ENCODE measurements at places on chromosomes 12 and 14.

GRCh38 chr12:111169032-111169431, 199.9 kb downstream of the PHETA1 start:
- no peak for DNase-seq

DNA sequence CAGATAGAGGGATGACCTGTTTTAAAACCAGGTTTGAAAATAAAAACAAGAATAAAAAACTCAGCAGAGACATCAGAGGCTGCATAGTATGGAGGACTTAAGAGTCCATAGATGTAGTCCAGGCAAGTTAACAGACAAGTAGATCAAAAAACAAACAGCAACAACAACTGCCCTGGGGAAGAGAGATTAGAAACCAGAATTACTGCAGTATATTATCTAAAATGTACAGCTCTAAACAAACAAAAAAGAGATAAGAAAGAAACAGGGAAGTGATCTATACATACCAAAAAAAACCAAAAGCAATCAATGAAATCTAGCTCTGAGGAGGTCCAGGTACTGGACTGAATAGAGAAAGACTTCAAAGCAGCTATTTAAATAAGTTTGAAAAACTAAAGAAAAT, 48.8 kb downstream of the ACSM4 start:
- DNase-seq, result no peak

DNA sequence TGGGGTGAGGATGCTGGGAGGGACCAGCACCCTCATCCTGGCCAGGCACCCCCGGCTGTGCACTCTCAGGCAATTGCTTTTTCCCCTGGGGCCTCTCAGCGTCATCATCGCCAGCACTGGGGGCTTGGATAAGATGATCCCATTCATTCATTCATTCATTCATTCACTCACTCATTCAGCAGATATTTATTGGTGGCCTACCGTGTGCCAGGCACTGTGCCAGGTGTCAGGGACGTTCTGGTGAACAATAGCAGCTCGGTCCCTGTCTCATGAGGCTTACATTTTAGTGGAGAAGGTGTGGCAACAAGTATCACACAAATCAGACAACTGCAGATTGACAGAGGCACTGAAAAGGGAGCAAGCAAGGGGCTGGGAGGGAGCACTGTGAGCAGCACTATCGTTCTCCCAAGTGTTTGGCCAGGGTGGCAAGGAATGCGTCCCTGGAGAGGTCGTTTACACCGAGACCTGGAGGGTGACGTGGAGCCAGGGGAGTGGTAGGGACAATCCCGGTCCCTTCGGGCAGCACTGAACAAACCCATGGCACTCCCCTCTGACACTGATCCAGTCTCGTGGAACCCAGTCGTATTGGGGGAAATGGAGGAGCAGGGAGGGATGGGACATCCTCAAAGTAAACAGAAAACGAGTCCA, 124.1 kb downstream of the PAPOLA start:
- DNase-seq, result no peak

DNA sequence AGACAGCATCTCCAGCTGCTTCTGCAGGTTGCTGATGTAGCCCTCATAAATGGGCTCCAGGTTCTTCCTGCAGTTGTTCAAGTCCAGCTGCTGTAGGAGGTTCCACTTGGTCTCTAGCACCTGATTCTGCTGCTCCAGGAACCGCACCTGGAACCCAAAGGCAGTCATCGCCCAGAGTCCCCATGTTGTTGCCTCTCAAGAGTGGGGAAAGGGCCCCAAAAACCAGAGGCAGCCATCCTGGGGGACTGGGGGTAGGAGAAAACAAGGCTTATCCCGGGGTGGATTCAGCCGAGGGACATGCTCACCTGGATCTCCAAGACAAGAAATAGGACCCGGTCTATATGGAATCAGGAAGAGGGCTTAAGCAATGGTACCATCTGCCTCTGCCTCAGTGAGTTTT, 2.3 kb downstream of the KRT72 start:
- DNase-seq, result no peak

GRCh38 chr12:52698651-52699340, 4.5 kb downstream of the KRT77 start:
- DNase-seq, result no peak

DNA sequence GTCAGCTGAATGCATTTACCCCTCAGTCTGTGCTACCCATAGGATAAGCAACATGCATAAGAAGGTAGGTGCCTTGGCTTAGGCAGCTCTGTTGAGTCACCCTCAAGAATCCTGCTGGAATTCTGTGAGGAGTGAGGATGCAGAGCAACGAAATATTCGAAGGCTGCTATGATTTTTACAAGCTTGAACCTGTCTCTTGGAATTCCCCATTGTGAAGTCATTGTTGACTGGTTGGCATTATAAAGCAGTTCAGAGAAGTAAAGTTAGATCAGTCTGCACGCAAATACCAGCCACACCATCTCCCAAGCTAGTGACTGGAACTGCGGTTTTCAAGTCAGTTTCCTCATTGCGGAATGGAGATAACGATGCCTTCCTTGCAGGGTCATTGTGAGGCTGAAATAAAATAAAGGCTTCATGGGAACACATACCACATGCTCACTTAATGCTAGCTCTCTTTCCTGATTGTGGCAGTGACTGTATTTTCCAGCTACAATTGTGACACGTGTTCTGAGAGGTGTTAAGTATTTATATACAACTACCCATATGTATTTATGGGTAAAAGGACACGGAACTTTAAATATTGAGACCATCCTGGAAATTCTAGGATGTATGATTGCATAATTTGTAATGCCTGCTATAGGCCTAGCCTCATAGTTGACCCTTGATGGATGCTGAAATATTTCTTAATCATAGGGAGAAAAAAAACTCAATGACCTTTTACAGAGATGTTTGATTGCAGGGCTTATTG, 96.7 kb downstream of the ETV6 start:
- peak; percentile 51 for DNase-seq

- DNase-seq, result no peak
Measured at GRCh38 chr14:66038618-66039017, 447.6 kb upstream of the CCDC196 start.

DNA sequence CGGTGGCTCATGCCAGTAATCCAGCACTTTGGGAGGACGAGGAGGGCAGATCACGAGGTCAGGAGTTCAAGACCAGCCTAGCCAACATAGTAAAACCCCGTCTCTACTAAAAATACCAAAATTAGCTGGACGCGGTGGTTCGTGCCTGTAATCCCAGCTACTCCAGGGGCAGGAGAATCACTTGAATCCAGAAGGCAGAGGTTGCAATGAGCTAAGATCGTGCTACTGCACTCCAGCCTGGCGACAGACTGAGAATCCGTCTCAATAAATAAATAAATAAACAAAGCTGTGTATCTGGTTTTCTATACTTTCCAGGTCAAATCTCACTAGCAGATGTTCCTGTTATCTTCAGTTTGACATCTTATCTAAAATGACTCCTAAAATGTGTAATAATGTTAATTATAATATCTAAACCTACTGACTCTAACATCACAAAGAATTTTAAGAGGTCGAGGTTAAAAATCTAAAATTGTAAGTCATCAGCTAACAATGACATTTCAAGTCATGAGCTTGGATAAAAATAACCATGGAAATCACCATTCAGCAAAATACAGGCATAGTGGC, 2.4 kb upstream of the SRP54 start:
- no peak for DNase-seq

GRCh38 chr14:69325646-69326265, 65.8 kb downstream of the GALNT16 start:
- no peak for DNase-seq

GRCh38 chr12:5068126-5068525, 24.4 kb downstream of the KCNA5 start:
- DNase-seq, result no peak

DNA sequence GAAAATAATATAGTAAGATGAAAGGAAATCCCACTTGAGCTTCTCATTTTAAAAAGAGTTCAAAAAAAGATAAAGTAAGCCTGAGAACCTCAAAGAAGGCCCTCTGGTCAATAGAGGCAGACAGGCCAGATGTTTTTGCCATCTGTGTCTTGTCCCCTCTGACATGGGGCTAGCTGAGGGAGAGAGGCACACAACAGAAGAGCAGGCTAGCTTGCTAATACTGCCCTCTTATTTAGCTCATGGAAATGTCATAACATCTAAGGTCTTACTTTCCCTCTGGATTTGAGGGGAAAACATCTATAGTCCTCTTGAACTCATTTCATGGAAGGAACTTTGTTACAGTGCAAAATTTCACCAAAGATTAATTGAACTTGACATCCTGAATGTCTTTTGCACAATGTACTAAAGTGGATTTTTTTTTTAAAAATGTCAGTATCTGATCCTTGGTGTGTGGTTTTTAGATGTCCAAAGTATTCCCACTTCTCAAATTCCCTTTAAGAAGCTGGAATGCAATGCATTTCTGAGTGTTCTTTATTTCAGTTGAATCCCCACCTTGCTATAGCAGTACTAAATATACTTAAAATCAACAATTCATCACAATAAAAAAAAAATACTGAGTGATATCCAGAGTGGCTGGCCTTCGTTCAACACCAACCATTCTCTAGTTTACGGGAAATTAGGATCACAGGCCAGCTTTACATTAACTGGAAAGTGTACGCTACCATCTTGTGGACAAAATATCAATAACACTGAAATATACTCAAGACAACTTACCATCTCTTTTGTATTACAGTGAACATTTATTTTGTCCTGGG, 176.7 kb downstream of the PAH start:
- peak; percentile 9 for DNase-seq

- peak; percentile 91 for DNase-seq
Measured at GRCh38 chr14:75487155-75487671, 35.1 kb upstream of the BATF start.

- DNase-seq, result no peak
Measured at GRCh38 chr14:23481362-23481970, 12.0 kb downstream of the NGDN start.

GRCh38 chr14:77761205-77761931, 412 bp upstream of the SNW1 start:
- peak; percentile 19 for DNase-seq

GRCh38 chr14:90968025-90968424, 92.4 kb downstream of the RPS6KA5 start:
- DNase-seq, result no peak

DNA sequence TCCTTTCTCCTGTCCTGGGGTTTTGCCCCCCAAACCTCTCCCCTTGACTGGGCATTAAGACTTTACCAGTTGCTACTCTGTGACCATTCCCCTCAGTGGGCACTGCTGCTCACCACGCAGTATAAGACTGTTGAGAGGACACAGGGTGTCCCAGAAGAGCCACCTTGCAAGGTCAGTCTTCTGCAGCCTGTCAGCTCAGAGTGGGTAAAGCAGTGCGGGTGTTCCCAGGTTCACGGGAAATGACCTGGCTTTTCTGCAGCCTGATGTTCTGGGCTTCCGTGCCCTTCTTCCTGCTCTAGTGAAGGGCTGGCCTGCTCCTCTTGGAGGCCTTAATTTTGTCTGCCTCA, 34.2 kb downstream of the KCNA1 start:
- no peak for DNase-seq

DNA sequence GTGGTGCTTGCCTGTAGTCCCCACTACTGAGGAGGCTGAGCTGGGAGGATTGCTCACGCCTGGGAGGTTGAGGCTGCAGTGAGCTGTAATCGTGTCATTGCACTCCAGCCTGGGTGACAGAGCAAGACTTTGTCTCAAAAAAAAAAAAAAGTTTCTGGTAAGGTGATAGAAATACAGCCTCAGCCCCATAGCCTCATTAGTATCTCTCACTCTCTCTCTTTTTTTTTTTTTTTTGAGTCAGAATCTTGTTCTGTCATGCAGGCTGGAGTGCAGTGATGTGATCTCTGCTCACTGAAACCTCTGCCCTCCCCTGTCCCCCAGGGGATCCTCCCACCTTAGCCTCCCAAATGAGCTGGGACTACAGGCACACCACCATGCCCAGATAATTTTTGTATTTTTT, 19.2 kb downstream of the MTHFD1 start:
- DNase-seq, result no peak

DNA sequence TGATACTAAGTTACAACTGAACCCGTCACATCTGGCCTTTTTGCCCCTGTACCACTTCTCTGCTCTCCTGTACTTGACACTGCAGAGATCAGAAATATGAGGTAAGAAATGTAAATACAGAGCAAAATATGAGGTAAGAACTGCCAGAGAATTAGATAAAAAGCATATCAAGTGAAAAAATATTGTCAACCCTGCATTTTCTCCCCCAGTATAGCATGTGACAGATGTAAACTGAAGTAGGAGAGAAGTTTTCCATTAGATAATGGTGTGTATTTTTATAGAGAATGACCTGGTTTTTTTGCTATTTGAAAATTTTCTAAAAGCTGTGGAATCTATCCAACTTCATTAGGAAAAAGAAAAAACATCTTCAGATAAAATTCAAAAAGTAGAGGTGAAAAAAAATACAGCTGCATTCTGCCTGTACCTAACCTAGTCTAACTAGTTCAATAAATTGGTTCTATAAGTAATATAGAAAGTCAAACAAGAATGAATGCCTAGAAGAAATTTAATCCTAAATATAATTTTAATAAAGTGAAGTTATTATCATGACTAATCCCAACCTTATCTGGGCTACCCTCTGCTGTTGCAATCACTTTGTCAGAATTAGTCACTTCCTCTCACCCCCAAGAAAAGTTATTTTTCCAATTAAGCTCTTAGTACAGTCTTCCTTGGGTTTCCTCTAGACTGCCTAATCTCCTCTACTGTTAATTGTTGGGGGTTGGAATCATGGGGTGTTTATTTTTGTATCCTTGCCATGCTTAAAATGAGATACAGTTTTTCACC, 210.0 kb downstream of the RASSF9 start:
- DNase-seq, result no peak

GRCh38 chr12:51391283-51392123, at the start of gene GALNT6:
GALNT6 (minus strand) TSS chr12:51391406; CDS start chr12:51379781, 11,625 bp downstream.
- DNase-seq, result peak; percentile 58

DNA sequence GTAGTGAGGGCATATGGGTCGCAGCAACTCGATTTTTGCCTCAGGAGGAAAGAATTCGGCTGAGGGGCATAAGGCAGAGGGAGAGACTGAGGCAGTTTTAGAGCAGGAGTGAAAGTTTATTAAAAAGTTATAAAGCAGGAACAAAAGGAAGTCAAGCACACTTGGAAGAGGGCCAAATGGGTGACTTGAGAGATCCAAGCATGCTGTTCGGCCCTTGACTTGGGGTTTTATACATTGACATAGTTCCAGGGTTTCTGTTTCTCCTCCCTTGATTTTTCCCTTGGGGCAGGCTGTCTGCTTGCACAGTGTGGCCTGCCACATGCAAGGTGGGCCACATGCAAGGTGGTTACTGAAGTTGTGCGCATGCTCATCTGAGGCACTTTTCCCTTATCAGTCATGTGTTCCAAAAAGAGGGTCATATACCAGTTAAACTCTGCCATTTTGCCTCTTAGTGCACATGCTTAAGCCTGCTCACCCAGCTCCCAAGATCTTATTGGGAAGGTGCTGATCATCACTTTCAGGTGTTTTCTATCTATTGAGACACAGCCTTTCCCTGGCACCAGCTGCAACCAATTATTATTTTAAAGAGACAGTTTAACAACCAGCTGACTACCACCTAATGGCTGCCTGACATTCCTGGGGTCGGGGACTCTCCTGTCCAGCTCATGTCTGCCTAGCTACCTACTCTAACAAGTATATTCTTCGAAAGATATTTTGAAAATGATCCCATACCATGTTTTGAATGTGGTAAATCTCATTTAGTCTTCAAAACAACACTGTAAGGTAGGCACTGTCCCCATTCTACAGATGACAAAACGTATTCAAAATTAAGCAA, 19.9 kb downstream of the PTGER2 start:
- no peak for DNase-seq
